ENCODE measurements at places on chromosomes 3 and 15.

DNA sequence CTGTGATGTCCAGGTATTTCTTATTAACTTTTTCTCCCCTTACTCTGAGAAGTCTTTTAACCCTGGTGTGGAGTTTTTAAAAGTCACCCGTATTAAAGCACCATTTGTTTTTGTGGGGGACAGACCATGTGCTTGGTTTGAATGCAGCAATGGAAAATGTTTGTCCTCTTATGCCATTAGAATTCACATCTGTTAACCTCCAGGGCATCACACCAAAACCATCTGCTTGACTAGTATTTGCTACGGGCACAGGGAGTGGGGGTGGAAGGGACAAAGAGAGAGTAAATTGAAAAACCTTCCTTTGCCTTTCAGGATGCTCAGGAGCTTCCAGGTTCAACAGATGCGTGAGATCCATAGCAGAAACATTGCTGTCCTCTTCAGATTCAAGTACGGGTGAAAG is 61.4 kb upstream of the GOLGA8B start:
- DNase-seq: no peak

DNA sequence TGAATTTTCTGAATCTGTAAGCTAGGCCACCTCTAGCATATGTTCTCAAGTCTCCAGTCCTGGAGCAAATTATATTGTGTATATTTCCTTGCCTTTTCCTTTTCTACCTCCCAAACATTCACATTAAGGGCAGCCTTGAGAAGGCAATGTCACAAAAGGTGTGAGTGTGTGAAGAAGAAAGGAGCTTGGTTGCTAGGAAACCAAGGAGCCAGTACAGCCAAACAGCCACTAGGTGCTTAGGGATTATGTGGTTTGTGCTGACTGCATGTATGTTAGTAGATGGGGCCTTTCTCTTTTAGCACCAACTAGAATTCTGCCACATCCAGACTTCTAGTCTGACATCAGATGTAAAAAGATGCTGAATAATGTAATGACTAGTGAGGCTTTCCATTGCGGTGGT is 118.8 kb upstream of the DAZL start:
- DNase-seq: no peak

DNA sequence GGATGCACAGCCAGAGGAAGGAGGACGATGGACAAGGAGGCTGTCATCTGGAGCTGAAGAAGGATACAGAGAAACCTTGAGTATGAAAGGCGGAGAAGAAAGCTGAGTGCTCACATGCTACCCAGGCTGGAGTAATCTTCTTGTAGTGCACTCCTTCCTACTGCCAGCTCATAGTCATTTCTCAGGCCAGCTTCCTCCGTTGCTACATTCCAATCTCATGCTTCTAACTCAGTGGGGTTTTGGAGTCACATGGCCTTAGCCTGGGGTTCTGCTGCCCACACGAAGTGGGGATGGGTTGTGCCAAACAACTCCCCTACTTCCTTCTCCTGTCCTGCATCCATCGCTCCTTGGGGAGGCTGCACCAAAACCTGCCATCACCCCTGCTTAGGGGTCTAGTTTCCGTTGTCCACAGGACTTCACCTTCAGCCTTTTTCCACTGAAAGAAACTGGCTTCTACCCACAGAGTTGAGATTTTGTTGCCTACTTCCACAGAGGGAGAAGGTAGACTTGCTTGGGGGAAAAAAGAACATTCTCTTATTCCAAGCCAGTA is 239.9 kb downstream of the EPHB1 start:
- no peak for DNase-seq

DNA sequence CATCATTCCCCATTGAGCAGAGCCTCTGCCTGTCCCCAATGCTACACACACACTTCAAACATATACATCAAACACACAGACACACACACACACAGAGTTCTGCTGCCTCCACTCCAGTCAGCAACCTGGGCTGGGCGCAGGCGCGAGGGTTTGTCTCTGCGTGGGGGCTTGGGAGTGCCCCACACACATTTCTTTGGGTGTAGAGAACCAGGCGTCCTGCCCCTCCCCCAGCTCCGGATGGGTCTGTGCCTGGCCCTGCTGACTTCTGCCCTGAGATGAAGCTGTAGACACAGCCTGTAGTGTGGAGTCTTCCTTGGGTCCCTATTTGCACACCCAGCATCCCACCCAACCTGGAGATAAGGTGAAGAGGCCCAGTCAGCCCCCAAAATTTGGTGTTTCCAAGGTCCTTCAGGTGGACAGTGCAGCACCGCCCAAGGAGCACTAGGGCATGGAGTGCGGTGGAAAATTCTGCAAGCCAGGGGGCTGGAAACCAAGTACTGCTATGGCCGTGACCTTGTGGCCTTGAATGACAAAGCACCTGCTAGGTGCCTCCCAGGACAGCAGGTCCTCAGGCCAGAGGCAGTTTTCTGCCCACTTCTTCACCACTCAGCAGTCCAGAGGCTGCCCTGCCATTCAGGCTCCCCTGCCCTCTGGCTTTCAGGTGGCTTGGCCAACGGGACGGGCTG is 26.8 kb downstream of the FBXW12 start:
- DNase-seq: no peak

DNA sequence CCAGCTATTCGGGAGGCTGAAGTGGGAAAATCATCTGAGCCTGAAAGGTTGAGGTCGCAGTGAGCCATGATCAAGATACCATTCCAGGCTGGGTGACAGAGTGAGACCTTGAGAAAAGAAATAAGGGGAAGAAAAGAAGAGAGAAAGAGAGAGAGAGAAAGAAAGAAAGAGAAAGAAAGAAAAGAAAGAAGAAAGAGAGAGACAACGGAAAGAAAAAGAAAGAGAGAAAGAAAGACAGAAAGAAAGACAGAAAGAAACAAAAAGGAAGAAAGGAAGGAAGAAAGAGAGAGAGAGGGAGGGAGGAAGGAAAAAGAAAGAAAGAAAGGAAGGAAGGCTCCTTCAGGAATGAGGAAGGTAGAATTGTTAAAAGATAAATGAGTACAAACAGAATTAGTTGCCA is 84.5 kb downstream of the RPL22L1 start:
- DNase-seq: no peak

DNA sequence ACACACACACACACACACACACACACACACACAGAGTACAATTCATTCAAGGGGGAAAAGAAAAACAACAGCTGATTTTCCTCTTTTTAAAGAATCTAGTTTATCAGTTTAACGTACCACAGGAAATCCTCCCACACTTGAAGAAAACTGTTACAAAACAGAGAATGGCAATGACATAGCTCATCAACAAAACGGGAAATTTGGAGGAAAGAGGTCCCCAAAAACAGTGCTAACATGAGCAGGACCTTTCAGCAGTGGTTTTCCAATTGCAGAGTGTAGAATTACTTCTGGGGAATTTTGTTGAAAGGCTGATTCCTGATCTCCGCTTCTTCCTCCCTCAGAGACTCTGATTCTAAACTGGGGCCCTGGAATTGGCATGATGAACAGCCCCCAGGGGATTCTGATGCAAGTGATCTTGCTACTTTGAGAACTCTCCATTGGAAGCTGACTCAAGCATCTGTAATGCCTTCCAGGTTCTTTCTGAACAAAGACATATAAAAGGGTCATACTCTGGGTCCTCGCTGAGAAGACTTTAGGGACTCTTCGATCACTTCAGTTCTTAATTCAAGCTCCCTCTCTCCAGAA is 442.6 kb upstream of the PROK2 start:
- no peak for DNase-seq

DNA sequence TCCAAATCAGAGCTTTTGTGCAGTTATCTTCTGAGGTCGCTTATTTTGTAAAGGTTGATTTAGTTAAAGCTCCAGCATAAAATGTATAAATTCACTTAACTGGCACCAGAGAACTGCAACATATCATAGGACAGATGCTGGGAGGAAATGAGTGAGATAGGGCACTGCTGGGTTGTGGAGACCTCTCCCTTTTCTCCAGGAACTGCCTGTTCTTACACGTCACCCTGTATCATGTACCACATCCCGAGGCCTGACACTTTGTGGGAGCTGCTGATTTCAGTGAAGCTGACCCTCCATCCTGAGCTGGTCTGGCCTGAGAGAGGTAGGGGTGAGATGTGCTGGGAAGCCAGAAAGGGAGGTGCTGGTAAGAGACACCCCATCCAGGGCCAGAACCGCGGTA is 213.8 kb upstream of the FEZF2 start:
- no peak for DNase-seq

DNA sequence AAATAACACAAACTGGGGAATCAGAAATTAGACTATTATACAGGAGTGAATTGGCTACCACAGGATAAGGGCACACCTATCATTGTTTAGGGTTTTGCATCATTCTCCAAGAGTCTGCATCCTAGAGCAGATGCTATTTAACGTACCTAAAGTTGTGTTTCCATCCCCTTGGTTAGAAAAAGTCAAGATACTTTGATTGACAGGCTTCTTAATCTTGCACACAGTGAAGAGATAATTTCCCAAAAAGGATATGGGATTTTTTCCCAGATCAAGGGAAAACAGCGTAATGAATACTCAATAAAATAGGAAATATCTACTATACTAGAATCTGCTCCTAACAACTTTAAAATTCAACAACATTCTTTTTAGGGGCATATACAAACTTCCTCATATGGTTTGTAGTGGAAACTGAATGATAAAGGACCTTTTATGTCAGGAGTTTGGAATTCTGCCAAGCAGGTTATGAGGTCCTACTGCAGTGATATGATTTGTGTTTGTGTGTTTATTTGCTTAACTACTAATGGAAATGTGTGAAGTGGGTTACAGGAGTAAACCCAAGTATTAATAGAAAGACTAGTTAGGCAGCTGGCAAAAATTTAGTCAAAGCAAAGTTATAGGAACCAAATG is 124.1 kb upstream of the MME start:
- no peak for DNase-seq

DNA sequence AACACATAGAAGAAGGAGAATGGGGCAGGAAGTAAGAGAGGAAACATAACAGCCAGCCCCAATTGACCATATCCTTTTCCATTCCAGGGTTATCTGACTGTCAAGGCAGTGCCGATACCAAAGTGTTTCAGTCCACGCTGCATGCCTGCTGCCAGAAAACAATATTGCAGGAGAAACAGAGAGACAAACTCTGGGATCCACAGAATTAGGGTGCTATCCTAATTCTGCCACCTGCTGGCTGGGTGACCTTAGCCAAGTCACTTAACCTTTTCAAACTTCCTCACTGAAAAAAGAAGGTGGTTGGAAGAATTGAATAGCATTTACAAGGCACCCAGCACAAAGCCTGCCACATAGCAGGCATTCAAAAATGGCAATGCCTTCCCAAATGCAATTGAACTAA is 32.0 kb downstream of the GLB1 start:
- DNase-seq: no peak

GRCh38 chr15:72112116-72112515 is 5.8 kb downstream of the MYO9A start:
- DNase-seq: no peak

Data from CD4-positive, alpha-beta T cell treated with Interleukin-15 for 1 hour (primary cell).